Neural crest cell (in vitro differentiated cells): ENCODE measurements at places on chromosomes 1 and 21.

DNA sequence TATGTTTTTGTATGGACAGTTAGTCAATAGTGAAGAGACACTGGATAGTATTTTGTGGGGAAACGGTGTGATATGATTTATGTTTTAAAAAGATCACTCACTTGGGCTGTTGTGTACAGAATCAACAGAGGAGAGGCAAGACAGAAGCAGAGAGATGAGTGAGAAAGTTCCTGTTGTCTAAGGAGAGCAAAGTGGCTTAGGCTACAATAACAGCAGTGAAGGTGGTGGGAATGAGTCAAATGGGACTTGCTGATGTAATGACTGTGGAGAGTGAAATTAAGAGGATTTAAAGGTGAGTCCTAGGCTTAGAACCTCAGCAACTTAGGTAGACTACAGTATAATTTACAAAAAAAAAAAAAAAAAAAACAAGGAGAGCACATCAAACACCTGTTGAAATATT lies 169.2 kb upstream of the HP1BP3 start:
- no peak for DNase-seq

GRCh38 chr1:231284441-231284840 lies 43.4 kb downstream of the GNPAT start:
- no peak for DNase-seq

DNA sequence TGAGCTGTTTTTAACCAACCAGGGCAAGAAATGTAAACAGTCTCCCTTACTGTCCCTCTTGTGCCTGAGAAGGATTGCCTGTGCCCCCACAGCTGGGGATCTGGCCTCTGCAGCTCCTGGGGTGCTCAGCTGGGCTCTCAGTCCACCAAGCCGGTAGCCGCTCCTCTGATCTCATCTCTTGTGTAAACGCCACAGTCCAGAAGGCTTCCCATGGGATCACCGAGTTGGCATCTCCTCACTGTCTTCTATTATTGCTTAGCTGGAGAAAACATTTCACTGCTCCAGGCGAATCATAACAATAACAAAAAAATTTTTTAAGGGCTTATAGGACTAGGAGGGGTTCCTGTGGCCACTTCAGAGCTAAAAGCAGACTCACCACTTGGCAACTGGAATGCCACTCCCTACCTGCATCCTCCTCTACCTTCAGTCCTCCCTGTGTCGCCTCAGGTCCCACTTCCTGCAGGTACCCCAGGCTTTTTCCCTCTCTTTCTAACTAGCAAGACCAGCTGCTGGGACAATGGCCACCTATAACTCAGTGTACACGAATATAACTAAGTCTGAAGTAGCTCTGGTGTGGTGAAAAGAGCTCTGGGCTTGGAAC lies 75.8 kb downstream of the ATP1A1 start:
- DNase-seq: no peak

DNA sequence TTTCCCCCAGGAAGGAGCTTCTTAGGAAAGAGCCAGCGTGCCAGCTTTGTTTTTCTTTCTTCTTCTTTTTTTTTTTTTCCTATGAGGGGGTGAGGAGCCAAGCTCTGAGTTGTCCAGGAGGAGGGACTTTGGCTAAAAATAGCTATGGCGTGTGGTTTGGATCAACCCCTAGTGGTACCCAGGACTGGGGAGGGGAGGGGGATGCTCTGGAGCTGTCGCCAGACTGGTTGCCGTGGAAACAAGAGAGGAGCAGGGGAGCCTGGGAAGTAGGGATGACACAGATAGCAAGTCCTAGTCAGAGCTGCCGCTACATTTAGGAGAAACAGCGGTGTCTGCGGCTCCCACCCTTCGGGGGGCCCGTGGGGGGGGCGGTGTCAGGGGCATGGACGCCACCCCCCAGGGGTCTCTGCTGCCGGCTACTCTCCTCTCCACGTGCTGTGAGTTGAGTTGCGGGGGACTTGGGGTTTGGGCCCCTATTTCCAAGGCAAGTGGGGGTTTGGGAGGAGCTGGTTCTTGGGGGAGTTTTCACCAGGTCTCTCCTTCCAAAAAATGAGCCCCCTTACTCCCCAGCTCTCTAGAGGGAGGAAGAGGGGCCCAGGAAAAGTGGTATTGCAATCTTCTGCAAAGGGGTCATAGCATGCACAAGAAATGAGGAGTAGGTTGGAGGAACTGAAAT lies at the start of gene KCNJ9:
Gene KCNJ9 (plus strand): TSS at position 278 of the 676 bp plus-strand sequence. CDS start 2,493 bp downstream, outside the sequence.
- DNase-seq: no peak

- DNase-seq: no peak
Observed at GRCh38 chr1:161998811-161999210, 24.9 kb downstream of the OLFML2B start.

- DNase-seq: no peak
Observed at GRCh38 chr1:106498238-106498637, 558.2 kb upstream of the PRMT6 start.

GRCh38 chr1:68180441-68181164 lies 51.7 kb downstream of the WLS start:
- no peak for DNase-seq
